Right lobe of liver (tissue), 6 donors: ENCODE measurements at places on chromosomes 12 and 14.

GRCh38 chr14:82657186-82657675 lies 1123.6 kb upstream of the SEL1L start:
- no peak for DNase-seq

GRCh38 chr14:56135001-56135400 lies 16.8 kb downstream of the PELI2 start:
- DNase-seq, result no peak

- DNase-seq, result no peak
Observed at GRCh38 chr14:42848652-42849051, 1242.0 kb downstream of the LRFN5 start.

- DNase-seq, result no peak
Observed at GRCh38 chr12:74515849-74516248, 21.8 kb upstream of the ATXN7L3B start.

GRCh38 chr12:54759751-54760150 lies 94.6 kb upstream of the MUCL1 start:
- no peak for DNase-seq

GRCh38 chr14:70915415-70915814 lies 8.2 kb downstream of the PCNX1 start:
- no peak for DNase-seq

DNA sequence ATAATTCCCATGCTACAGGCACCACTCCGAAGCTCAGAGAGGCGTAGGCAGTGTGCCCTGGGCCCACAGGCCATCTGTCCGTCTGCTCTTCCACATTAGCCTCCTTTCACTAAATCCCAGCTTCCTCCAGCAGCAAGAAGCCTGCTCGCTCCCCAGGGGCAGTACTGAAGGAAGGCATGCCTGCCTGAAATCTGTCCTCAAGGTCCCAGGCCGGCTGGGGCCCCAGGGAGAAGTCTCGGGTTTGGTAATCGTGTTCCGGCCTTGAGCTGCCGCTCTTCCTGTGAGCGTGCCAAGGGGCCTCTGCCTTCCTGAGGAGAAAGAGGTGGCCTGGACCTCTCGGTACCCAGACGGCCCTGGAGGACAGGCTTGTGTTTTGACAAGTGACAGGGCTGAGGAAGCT lies 15.2 kb upstream of the DLK1 start:
- no peak for DNase-seq

DNA sequence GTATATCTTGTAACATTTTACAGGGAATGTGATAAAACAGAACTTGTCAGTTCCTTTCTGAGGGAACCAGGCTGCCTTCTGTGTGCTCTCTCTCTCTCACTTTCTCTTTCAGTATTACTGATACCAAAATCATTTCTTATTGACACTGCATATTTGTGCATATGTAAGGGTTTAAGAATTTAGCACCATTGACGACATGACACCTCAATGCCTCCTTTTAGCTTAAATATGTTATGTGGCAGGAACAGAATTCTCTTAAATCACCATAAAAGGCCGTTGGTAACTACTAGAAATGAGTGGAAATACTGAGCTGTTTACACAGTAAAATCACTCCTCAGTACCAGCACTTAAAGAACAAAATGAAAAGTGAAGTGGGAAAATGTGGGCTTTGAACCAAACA lies 457.7 kb upstream of the SYT1 start:
- no peak for DNase-seq

DNA sequence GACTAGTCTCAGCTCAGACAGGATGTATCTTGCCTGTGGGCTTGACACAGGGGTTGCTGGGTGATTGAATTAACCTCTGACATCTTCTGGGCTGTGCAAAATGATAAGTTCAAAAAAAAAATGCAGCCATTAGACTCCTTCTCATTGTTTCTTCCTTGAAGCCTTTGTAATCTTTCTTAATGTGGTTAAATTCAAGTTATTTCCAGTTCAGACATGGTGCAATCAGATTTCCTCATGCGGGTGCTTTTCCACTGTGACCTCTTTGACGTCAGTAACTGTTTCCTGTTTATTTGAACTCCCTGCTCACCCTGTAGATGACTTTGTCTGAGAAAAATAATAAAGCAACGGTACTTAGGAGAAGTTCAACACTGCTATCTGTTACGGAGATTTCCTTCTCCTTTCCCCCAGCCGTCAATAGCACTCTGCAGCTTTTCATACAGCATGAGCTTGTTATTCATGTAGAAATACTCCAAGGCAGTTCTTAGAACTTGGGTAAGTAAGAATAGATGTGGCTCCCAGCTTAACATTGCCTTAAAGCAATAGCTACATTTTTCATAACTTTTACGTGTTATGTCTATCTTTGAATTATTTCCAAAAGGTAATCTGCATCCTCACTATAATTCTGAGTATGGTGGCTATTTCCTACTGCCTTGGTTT lies 155.5 kb downstream of the PRKCH start:
- no peak for DNase-seq

GRCh38 chr12:104786352-104786751 lies 171.7 kb downstream of the SLC41A2 start:
- DNase-seq, result no peak

DNA sequence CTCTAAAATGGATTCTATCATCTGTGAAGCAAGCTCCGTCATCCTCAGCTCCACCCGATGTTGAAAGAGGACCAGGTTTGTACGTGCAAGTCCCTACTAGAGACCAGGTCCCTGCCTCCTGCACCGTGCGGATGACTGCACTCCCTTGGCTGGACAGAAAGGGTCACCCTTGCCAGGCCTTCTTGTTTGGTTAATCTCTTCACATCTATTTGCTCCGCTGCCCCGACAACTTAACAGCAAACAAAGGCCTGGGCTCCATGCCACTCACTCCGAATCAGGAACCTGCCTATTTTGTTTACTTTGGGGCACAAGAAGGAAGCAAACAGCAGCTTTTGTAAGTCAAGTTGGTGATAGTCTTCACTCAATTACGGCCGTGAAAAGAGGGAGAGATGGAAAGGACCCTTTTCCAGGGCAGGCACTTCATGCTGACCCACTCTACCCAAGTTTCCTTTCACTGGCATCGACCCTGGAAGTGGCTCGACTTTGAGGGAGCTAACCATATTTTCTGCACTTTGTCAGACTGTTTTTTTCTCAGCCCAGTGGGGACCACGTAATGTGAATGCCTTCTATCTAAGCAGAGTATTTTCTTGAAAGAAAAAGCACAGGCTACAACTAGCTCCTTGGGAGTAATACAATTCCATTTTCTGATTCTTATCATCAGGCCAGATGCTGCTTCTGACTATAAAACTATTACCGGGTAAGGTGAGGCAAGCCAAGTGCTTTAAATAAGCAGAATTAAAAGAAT lies 202.6 kb downstream of the FOXN3 start:
- peak; percentile 94 for DNase-seq

DNA sequence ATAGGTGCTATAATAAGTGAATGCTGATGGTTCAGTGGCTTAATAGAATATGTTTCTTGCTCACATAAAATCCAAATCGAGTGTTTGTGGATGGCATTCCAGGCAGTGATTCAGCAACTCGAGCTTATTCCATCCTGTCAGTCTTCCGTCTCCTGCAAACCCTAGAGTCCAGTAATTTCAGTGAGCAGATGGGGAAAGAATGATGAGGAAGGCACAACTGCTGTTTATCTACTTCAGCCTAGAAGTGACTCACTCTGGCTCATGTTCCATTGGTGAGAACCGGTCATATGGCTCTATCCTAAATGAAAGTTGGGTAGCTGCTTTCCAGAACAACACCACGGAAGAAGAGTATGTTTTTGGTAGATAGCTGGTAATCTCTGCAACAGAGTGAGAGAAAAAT lies 421.8 kb upstream of the PDE3A start:
- no peak for DNase-seq

DNA sequence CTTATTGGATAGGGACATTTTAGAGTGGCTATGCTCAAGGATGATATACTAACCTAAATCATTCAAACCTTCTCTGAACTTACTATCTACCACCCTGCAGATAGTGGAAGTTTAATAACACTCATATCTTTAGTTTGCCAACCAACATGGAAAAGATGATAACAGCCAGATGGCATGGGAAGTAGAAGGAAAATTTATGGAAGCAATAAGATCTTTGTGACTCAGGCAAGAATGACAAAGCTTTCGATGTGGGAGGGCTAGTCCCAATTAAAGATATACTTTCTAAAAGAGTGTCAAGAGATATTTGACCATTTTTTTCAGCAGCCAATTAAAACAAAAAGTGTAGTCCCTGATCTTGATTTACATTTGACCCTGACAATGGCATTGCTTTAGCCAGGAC lies 631.7 kb downstream of the RPS29 start:
- no peak for DNase-seq

DNA sequence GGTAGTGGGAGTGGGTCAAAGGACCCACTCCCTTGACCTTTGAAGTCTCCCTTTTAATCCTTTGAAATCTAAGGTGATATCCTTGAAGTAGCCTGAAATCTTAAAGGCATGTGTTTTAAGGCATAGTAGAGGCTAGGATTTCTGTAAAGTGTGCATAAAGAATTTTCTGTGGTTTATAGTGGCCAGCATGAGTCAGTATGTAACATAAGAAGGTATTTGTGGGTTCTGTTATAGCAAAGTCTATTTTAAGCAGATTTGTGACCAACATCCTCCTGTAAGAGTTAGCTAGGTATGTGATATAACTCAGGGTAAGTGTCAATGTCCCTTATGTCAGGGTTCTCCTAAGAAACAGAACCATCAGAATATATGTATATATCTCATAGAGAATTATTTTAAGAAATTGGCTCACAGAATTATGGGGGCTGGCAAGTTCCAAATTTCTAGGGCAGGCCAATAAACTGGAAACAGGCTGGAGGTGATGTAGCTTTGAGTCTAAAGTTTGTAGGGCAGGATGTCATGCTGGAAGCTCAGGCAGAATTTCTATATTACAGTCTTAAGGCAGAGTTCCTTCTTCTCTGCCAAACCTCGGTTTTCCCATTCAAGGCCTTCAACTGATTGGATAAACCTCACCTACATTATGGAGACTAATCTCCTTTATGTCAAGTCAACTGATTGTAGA lies 18.7 kb upstream of the EPYC start:
- DNase-seq, result no peak

GRCh38 chr12:1332327-1332726 lies 262.1 kb downstream of the FBXL14 start:
- no peak for DNase-seq

- peak; percentile 94 for DNase-seq
Observed at GRCh38 chr14:24113801-24114531, 611 bp upstream of the DCAF11 start.

- no peak for DNase-seq
Observed at GRCh38 chr14:96806836-96807235, 9.7 kb downstream of the VRK1 start.

DNA sequence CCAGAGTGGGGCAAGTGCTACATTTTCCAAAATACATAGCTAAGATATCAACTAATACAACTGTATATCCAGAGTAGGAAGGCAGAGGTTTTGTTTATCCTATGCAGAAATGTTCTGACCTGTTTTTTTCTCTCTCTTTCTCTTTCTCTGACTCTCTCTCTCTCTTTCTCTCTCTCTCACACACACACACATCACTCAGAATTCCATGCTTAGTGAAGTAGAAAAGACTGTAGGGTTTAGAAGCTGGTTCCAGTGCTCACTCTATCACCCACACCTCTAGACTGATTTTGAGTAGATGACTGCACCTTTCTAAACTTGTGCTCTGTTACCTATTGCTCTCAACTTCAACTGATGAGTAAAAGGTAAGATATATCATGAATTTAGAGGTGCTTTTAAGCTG lies 356.7 kb downstream of the LRIG3 start:
- DNase-seq, result no peak

- DNase-seq, result no peak
Observed at GRCh38 chr12:121277374-121277759, 19.1 kb downstream of the CAMKK2 start.

- no peak for DNase-seq
Observed at GRCh38 chr12:81146228-81147225, 68.6 kb downstream of the ACSS3 start.
